ENCODE measurements at places on chromosomes 6 and 20.

GRCh38 chr20:54364365-54364764 is 111.0 kb upstream of the DOK5 start:
- no peaks in the 10 kb centered on the region for H3K4me1 ChIP-seq
- H3K27ac ChIP-seq = no peak overlapping the region
- H3K27me3 ChIP-seq = no peaks in the 10 kb centered on the region
- H3K36me3 ChIP-seq = no peaks in the 10 kb centered on the region
- H3K4me3 ChIP-seq = no peak overlapping the region
- no peak for DNase-seq

GRCh38 chr20:17611540-17612286 is 41.8 kb downstream of the DSTN start:
- H3K4me1 ChIP-seq = no peaks in the 10 kb centered on the region
- no peak overlapping the region for H3K27ac ChIP-seq
- no peaks in the 10 kb centered on the region for H3K27me3 ChIP-seq
- peaks cover 17% of the 10 kb centered on the region for H3K36me3 ChIP-seq
- peak; percentile 28 for DNase-seq

DNA sequence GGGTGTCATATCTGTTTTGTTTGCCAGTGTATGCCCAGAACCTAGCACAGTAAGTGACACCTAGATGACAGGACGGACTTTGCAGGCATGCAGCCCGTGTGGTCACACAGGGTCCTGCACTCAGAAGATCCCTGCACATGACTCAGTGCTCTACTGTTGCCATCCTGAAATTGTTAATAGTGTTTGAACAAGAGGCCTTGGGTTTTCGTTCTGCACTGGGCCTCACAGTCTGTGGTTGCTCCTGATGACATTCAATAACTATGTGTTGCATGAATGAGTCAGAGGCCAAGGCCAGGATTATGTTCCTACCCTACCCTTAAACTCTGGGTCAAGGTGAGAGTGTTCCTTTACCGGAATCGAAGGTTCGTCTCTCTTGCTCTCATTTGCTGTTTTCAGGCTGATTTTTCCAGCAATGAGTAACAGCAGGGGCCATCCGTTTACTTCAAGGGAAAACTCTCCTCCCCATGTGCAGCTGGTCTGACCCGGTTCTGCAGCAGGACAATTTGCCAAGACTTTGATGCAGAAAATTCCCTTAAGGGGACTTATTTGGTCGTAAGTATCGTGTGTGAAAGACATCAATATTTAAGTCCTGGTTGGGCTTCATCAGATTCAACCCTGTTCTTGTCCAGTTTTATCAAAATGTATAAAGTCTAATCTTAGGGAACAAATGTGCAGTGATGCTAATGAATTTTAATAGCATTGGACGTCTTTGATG is 13.0 kb upstream of the PFDN4 start:
- peaks cover 59% of the 10 kb centered on the region for H3K4me1 ChIP-seq
- no peak overlapping the region for H3K4me3 ChIP-seq
- H3K36me3 ChIP-seq = peaks cover 6% of the 10 kb centered on the region
- peak; percentile 51 for DNase-seq
- no peaks in the 10 kb centered on the region for H3K27me3 ChIP-seq
- no peak overlapping the region for H3K27ac ChIP-seq

GRCh38 chr6:44269921-44270525 is at the start of gene TMEM151B:
TSS of gene TMEM151B (plus strand) at chr6:44270450. CDS start at chr6:44270743, 293 bp downstream.
- no peak for DNase-seq
- peaks cover 19% of the 10 kb centered on the region for H3K36me3 ChIP-seq
- H3K4me3 ChIP-seq = peak within 1 kb of the TSS; percentile 32
- H3K4me1 ChIP-seq = peaks cover 9% of the 10 kb centered on the region
- H3K27ac ChIP-seq = no peak within 1 kb of the TSS

- no peak overlapping the region for H3K4me3 ChIP-seq
- peaks cover 75% of the 10 kb centered on the region for H3K27me3 ChIP-seq
- H3K4me1 ChIP-seq = no peaks in the 10 kb centered on the region
These were observed 713.9 kb downstream of the PTPRT start for GRCh38 chr20:42475773-42476172.

- DNase-seq = no peak
- no peak overlapping the region for H3K27ac ChIP-seq
These were observed 474.2 kb downstream of the KIF16B start for GRCh38 chr20:16098890-16099639.

GRCh38 chr6:89145956-89146717 is at the start of gene PM20D2:
TSS of gene PM20D2 (plus strand) at chr6:89146055. CDS start at chr6:89146145, 90 bp downstream.
- peak within 1 kb of the TSS; percentile 81 for H3K4me3 ChIP-seq
- H3K36me3 ChIP-seq = peaks cover 30% of the 10 kb centered on the region
- H3K4me1 ChIP-seq = peaks cover 27% of the 10 kb centered on the region
- H3K27ac ChIP-seq = peak within 1 kb of the TSS; percentile 86
- no peaks in the 10 kb centered on the region for H3K27me3 ChIP-seq

DNA sequence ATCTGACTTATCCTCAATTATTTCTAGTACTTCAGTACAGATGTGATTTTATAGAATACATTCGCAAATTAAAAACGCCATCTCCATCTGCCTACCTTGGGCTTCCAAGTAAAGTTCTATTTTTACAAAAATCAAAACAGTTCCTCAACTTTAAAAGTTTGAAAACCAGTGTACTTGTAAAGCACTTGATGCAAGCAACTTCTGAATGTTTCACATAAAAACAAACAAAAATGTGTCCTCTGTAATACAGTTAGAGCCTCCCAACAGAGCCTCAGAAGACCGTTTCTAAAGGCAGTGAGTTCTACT is 384 bp upstream of the MANEA start:
- H3K4me1 ChIP-seq = peaks cover 15% of the 10 kb centered on the region
- H3K36me3 ChIP-seq = peaks cover 22% of the 10 kb centered on the region
- peak overlapping the region; percentile 93 for H3K4me3 ChIP-seq
- peak overlapping the region; percentile 38 for H3K27ac ChIP-seq
- DNase-seq = no peak

GRCh38 chr6:63864061-63864460 is 228.5 kb downstream of the PHF3 start:
- H3K4me1 ChIP-seq = no peaks in the 10 kb centered on the region
- H3K36me3 ChIP-seq = no peaks in the 10 kb centered on the region
- no peak for DNase-seq
- H3K27ac ChIP-seq = no peak overlapping the region
- no peak overlapping the region for H3K4me3 ChIP-seq

DNA sequence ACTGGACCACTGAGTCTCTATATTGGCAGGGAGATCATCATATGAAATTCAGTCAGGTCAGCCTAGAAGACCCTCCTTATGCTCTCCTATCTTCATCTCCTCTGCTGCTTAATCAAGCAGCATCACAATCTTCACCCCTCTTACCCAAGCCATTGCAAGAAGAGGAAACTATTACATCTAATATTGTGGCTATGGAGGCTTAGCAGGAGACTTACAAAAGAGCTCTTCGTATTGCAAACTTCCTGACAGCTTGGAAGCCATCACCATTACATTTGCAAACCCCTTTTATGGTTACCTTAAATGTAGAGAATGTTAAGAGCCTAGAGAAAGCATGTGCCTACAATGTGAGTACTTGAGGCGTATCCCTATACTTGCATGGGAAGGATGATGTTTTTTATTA is 87.2 kb upstream of the STXBP5 start:
- no peak overlapping the region for H3K4me3 ChIP-seq
- no peak for DNase-seq
- no peaks in the 10 kb centered on the region for H3K4me1 ChIP-seq
- no peak overlapping the region for H3K27ac ChIP-seq
- no peaks in the 10 kb centered on the region for H3K36me3 ChIP-seq
- H3K27me3 ChIP-seq = no peaks in the 10 kb centered on the region

GRCh38 chr6:118252474-118252873 is 295.6 kb upstream of the PLN start:
- no peaks in the 10 kb centered on the region for H3K36me3 ChIP-seq
- no peak for DNase-seq
- H3K27me3 ChIP-seq = no peaks in the 10 kb centered on the region
- H3K4me3 ChIP-seq = no peak overlapping the region
- no peaks in the 10 kb centered on the region for H3K4me1 ChIP-seq

DNA sequence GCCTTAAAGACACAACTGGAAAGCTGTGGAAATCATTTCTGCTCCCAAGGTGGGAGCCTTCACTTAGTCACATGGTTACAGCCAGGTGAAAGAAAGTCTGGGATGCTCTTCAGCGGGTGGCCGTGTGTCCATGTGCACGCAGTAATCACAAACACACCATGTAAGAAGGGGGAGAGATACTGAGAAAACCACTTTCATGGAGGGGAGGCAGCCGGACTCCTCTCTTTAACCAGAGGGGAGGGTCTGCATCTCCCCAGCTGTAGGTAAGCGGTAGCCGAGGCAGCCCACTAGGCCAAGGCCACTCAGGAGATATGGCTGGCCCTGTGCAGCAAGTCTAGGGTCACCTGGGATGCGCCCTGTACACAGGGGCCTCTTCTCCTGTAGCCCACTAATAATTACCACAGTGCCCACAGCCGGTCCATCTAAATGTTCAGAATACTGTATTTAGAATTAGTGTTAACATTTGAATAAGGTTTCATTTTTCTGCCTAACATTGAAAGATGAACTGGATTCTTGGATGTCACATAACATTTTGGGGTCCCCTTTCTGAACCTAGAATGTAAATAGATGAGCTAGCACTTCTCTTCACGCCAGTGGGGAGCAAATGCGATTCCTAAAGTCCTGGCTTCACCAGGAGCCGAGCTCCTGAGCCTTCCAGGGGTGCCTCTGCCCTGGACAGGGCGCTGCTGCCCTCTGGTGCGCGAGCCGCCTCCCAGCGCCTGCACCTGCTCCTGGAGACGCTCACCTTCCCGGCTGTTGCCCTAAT is 15.9 kb downstream of the GPR31 start:
- H3K36me3 ChIP-seq = no peaks in the 10 kb centered on the region
- peak; percentile 76 for DNase-seq
- no peak overlapping the region for H3K27ac ChIP-seq
- H3K4me3 ChIP-seq = no peak overlapping the region
- peaks cover 8% of the 10 kb centered on the region for H3K4me1 ChIP-seq

DNA sequence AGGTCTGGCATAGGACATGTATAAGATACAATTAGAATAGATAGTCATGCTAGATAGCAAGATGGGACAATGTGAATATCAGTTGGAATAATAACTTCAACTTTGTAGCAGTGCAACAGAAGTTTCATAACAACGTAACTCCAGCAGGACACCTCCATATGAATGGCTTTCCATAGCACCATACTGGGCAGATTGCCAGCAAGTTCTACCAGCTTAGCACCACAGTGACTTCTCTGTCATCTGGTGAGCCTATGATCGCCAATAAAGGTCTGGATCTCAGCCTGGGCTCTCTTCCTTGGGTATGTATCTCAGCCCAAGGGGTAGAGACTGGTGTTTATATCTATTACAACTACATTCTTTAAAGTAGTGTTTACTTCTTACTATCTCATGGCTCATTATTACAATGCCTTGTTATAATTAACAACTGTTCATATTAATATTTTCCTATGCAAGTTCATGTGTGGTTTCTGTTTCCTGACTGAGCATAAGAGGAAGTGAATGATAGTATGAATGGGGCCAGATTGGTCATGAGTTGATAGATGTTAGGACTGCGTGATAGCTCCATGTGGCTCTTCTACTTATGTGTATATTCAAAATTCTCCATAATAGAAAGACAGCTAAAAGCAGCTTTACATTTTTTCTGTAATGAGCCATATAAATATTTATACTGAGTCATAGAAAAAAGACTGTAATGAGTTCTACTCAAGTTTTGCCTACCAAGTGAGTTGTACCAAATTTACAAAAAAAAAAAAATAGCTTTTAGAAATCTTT is 22.9 kb downstream of the HTR1B start:
- H3K27me3 ChIP-seq = no peaks in the 10 kb centered on the region
- no peak overlapping the region for H3K27ac ChIP-seq
- no peak overlapping the region for H3K4me3 ChIP-seq

DNA sequence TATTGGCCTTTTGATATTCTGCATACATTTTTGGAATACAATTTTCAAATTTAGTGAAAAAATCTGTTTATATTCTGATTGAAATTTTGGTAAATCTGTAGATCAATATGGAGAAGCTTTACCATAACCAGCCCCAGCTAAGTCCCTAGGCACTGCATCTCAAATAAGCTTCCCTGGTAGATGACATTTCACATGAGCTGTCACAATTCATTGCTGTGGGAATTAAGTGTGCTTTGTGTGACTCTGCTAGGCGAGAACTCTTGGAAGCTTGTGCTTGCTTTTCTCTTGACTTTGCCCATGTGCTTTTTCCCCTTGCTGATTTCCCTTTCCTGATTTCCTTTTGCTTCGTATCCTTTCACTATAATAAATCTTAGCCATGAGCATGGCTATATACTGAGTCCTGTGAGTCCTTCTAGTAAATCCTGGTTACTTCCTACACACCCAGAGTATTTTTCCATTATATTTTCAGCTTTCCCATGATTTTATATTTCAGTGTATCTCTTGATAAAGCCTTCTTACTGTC is 166.5 kb upstream of the MMS22L start:
- H3K4me1 ChIP-seq = no peaks in the 10 kb centered on the region
- H3K36me3 ChIP-seq = no peaks in the 10 kb centered on the region
- H3K4me3 ChIP-seq = no peak overlapping the region
- no peak for DNase-seq

DNA sequence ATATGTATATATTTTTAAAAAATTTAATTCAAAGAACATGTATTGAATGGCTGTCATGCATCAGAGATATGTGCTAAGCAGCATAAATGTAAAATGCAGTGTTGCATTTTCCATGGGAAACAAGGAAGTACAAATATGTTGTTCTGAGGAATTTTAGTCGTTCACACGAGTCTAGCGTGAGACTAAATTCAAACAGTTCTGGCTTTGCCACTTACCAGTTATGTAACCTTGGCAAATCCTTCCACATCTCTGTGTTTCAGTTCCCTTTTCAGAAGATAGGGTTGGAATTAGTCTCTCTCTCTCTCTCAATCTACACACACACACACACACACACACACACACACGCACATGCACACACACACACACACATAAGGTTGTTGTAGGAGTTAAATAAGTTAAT is 305.4 kb downstream of the UTRN start:
- H3K27me3 ChIP-seq = no peaks in the 10 kb centered on the region
- H3K36me3 ChIP-seq = no peaks in the 10 kb centered on the region
- H3K4me1 ChIP-seq = no peaks in the 10 kb centered on the region
- no peak overlapping the region for H3K27ac ChIP-seq
- DNase-seq = no peak
